ENCODE measurements at places on chromosomes 2 and 18. TPM values are rescaled to one million over a fixed set of nuclear protein-coding genes. Genes with fewer than 3 reads are reported as not detected.

- no peak for DNase-seq
Observed at GRCh38 chr2:63034526-63034925, 16.1 kb upstream of the OTX1 start.

- DNase-seq, result no peak
Observed at GRCh38 chr18:10995550-10995949, 153.8 kb downstream of the PIEZO2 start.

DNA sequence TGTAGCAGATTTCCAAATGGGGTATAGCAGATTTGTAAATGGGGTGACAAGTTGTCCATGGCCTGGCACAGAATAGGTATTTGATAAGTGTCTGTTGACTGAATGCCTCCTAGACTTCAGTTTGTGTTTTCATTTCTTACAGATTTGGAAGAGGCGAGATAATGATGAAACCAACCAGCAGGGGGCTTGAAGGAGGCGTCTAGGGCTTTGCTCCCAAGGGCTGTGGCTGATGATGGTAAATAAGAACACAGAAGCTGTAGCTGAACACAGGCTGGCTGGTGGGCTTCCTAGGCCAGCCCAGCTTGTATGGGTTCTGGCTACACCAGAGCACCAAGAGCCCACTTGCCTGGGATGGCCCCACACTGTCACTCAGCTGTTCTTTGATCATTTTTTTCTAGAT, 19.4 kb downstream of the SFTPB start:
- DNase-seq, result no peak

The DTNA gene
- total RNA-seq, result 16.9 TPM

DNA sequence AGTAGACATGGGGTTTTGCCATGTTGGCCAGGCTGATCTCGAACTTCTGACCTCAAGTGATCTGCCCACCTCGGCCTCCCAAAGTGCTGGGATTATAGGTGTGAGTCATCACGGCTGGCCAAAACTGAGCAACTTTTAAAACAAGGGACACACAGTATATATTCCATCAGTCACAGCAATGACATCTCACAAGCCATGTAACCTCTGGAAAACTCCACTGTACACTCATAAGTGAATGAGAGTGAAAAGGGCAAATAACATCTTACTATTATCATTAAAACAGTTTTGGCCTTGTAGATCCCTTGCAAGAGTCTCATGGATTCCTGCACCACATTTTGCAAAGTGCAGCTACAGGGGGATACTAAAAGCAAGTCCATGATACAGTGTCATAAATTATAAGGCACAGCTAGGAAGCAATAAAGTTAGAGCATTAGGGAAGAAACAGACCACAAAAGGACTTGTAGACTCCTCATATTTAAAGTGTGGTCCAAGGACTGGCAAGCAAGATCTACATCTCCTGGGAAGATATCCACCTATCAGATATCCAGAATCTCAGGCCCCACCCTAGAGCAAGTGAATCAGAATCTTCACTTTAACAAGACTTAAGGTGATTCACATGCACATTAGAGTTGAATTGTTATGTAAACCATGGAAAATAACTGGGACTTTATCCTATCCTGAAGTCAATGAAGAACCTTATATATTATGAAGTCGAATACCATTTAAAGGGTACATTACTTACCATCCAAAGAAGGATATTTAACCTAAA, 5.7 kb downstream of the SMC6 start:
- DNase-seq, result no peak

DNA sequence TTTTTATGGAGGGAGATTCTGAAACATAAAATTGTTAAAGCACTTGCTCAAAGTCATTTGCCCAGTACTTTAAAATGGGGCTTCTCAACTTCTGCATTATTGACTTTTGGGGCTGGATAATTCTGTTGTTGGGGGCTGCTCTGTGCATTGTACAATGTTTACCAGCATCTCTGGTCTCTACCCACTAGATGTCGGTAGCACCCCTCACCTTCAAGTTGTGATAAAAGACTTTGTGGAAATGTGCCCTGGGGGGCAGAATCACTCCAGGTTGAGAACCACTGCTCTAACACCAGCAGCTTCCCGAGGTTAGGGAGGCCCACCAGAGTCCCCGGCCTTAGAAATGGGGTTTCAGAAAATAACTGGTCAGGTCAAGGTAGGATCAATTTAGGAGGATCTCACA, 26.8 kb upstream of the CUL3 start:
- DNase-seq, result peak; percentile 14

- no peak for DNase-seq
Observed at GRCh38 chr2:190713471-190713870, 64.6 kb downstream of the NAB1 start.

The CNDP1 gene
- 0.11 TPM for total RNA-seq

- no peak for DNase-seq
Observed at GRCh38 chr2:72625366-72625765, 200.5 kb downstream of the EXOC6B start.

The ARHGAP15 gene
- 0.28 TPM for total RNA-seq

GRCh38 chr2:228561816-228562215, 380.3 kb upstream of the SPHKAP start:
- DNase-seq, result no peak

GRCh38 chr2:168744844-168745243, 57.6 kb upstream of the NOSTRIN start:
- DNase-seq, result no peak

GRCh38 chr2:133734716-133735495, 166.6 kb upstream of the NCKAP5 start:
- no peak for DNase-seq

The IFIH1 gene
- 1.3 TPM for total RNA-seq

DNA sequence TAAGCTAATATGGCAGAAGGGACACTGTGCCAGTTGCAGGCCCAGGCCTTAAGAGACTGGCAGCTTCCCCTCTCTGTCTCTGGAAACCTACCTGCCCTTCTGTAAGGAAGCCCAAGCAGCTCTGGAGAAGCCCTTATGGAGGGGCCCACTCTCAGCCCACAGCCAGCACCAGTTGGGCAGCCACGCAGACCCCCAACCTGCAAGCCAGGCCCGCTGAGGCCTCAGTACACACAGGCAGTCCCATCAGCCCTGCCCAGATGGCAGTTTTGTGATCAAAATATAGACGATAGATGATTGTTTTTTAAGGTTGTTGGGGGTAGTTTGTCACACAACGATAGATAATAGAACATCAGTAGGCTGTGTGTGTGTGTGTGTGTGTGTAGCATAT, 36.8 kb upstream of the ALPP start:
- peak; percentile 2 for DNase-seq

DNA sequence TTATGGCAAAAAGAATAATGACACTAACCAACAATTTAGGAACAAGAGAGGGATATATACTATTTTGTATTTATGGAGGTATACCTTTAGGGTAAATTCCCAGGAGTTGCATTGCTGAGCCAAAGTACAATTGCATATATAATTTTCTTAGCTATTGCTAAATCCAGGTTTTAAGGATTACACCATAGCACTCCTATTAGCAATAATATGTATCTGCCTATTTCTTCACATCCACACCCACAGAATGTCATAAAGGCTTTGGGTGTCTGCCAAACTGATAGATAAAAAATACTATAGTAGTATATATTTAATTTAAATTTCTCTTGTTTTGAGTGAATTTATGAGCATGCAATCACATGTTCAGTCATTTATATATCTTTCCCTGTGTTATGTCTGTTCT, 11.5 kb upstream of the SERPINB13 start:
- DNase-seq, result no peak

DNA sequence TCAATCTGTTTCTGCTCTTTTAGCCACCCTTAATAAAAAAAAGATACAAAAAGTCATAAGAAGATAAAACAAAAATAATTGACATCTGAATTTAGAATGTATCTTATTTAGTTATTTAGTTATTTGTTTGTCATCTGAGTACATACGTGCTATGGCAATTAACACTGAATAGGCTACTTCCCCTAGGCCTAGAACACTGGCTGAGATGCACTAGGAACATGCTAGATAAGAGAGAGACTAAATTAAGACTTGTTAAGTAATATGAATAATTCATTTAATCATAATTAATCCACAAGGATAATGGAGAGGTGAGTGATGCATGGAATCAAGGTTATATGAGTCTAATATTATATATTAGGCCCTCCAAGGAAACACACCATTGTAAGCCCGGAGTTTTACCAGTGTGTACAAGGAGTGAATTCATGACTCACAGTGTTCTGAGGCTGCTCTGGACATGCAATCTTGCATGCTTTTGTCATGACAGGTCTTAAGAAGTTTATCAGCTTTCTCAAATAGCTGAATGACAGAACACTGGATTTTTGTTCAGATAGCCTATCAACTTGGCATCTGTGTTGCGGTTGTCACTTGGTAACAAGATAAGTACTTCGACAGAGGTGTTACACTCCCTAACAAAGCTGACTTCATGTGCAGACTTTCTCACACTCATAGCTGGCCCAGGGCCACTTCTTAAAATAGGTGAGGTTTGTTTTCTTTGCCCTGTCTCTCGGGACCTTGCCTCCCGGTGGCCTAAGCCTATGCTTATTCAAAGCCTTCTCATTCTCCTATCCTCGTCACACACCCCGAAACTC, 5.0 kb upstream of the SERPINB2 start:
- DNase-seq, result no peak

DNA sequence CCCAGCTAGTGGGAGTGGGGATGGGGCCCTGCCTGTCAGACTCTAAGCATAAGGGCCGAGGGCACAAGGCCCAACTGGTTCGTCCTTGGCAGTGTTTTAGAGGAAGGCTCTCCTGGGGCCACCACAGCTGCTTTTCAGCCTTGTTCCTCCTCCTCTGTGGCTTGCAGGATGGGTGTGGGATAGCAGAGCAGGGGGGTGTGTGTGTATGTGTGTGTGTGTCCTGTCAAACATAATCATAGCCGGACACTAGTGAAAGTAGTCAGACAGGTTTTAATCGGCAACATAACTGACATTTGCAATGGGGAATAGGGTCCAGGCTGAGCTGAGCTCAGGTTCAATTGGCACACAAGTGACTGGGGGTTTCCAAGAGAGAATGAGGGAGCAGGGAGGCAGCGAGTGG, 114.2 kb downstream of the SEPTIN10 start:
- no peak for DNase-seq

DNA sequence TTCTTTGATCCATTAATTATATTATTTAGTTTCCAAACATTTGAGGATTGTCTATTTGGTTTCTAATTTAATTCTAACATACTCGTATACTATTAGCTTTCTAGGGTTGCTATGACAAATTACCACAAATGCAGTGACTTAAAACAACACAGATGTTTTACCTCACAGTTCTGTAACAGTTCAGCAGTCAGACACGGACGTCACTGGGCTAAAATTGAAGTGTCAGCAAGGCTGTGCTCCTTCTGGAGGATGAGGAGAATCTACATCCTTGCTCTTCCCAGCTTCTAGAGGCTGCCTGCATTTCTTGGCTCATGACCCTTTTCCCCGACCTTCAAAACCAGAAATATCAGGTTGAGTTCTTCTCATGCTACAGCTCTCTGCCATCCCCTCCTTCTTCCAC, 117.6 kb downstream of the TFCP2L1 start:
- no peak for DNase-seq

DNA sequence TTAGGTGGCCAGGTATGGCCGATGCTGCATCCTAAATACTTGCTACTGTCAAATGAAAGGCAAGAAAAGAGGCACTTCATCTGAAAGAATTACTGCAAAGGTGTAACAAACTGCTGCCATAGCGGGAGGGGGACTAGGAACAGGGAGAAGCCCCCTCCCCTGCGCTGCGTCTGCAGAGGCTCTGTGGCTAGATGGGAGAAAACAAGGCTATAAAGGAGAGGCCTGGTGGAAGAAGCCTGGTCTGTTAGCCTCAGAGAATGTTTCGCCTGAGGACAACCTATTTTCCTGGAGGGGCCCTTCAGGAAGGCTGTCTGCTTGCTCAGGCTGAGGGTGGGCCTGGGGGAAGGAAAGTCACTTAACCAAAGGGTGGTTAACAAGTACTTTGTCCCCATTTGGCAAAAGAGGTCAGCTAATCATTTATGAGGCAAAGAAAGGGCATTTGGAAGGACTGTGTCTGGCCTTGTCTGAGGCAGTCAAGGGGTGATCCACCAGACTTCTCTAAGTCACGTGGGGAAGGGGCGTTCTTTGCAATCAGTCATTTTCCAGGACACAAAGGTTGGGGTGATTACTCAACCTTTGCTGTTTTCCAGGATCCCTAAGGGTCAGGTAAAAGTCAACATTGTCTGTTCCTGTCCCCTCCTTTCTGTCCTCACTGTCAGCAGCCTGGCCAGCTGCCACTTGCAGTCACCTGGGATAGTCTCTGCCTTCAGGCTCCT, 103.0 kb upstream of the TMEM200C start:
- no peak for DNase-seq

DNA sequence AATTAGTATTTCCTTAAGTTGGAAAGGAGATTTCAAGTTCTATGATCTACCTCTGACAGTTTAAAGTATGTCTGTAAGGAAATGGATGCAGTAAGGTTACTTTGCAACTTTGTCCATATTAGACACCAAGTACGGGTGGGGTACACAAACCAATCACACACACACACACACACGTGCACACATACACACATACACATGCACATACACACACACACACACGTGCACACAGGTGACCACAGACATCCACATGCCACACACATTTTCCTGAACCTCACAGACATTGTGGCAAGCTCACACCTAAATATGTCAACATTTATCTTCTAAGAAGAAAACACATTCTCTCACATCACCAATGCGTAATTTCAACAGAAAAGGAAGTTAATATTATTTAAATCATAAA, 165.9 kb downstream of the MYT1L start:
- no peak for DNase-seq

- DNase-seq, result no peak
Observed at GRCh38 chr2:42965196-42965595, 172.8 kb upstream of the HAAO start.

DNA sequence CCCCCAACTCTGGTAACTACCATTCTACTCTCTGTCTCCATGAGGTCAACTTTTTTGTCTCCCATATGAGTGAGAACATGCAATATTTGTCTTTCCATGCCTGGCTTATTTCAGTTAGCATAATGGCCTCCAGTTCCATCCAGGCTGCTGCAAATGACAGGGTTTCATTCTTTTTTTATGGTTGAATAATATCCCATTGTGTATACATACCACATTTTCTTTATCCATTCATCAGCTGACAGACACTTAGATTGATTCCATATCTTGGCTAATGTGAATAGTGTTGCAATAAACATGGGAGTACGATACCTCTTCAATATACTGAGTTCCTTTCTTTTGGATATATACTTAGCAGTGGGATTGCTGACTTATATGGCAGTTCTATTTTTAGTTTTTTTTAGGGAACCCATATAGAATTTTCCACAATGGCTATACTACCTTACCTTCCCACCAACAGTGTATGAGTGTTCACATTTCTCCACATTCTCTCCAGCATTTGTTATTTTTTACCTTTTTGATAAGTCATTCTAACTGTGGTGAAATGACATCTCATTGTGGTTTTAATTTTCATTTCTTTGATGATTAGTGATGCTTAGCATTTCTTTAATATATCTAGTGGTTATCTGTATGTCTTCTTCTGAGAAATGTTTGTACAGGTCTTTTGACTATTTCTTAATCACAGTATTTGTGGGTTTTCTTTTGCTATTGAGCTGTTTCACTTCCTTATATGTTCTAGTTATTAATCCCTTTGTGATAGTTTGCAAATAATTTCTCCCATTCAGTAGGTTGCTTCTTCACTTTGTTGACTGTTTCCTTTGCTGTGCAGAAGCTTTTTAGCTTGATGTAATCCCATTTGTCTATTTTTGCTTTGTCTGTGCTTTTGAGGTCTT, 112.2 kb downstream of the SRBD1 start:
- DNase-seq, result no peak

- DNase-seq, result no peak
Observed at GRCh38 chr2:21657445-21657844, 533.7 kb downstream of the TDRD15 start.

All from WTC11 (cell line).